A549 treated with Mapracorat at 1 μM for 4 hours (cell line): ENCODE measurements at places on chromosomes 7 and 10. TPM values are rescaled to one million over a fixed set of nuclear protein-coding genes. Genes with fewer than 3 reads are reported as not detected.

The MLXIPL gene
- 0.61 to 1.6 TPM (median 0.95 TPM) in 5 replicates for total RNA-seq

The ABHD11 gene
- 21.2 to 29.3 TPM (median 24.5 TPM) in 5 replicates for total RNA-seq

The ZNF438 gene
- 1.4 to 2.1 TPM (median 1.8 TPM) in 5 replicates for total RNA-seq

The LFNG gene
- 9.1 to 22.2 TPM (median 20.7 TPM) in 5 replicates for total RNA-seq

The SEMA4G gene
- total RNA-seq = 6.6 to 9.3 TPM (median 8.9 TPM) in 5 replicates

The SPAM1 gene
- not detected in 5 replicates for total RNA-seq

The PRSS1 gene
- not detected in 5 replicates for total RNA-seq

The ZNF775 gene
- total RNA-seq = 5.6 to 7.6 TPM (median 5.8 TPM) in 5 replicates

The ZNF487 gene
- total RNA-seq = 5.1 to 8.9 TPM (median 7.0 TPM) in 5 replicates

The AP1S1 gene
- 143 to 165 TPM (median 150 TPM) in 5 replicates for total RNA-seq

The LBX1 gene
- total RNA-seq = not detected in 5 replicates

The TBXAS1 gene
- total RNA-seq = 12.5 to 15.0 TPM (median 14.7 TPM) in 5 replicates

The BPGM gene
- 15.2 to 22.0 TPM (median 16.2 TPM) in 5 replicates for total RNA-seq

The LOXL4 gene
- total RNA-seq = 1.2 to 1.7 TPM (median 1.6 TPM) in 5 replicates

The DNAJB12 gene
- 30.4 to 34.8 TPM (median 32.4 TPM) in 5 replicates for total RNA-seq

The RFC2 gene
- total RNA-seq = 53.3 to 64.9 TPM (median 54.5 TPM) in 5 replicates
